ENCODE measurements at places on chromosomes 6 and 20. TPM values are rescaled to one million over a fixed set of nuclear protein-coding genes. Genes with fewer than 3 reads are reported as not detected.

The MOG gene
- total RNA-seq, result not detected

The CEBPB gene
- total RNA-seq, result 45.0 TPM

The SEMG1 gene
- not detected for total RNA-seq

The PRDM13 gene
- total RNA-seq, result not detected
